ENCODE measurements at places on chromosomes 7 and 10. TPM values are rescaled to one million over a fixed set of nuclear protein-coding genes. Genes with fewer than 3 reads are reported as not detected.
A peak's percentile ranks its signal among the peaks of the same experiment; 100 is the strongest.

DNA sequence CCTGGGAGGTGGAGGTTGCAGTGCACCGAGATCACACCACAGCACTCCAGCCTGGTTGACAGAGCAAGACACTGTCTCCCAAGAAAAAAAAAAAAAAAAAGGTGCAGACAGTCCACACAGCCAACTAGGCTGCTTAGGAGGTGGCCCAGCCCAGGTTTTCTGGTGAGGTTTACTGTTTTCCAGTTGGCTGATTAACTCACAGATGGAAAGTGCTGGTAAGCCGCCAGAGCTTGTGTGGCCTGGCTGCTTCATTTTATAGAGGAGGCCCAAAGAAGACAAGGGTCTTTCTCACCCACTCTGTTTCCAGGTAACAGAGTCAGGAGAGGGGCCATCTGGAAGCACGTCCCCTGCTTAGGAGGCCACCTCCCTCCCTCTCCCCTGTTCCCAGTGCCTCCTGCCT lies 6.2 kb downstream of the RHBDD2 start:
- no peaks in the 10 kb centered on the region for H3K27me3 ChIP-seq
- H3K4me3 ChIP-seq, result no peak overlapping the region
- peaks cover 75% of the 10 kb centered on the region for H3K36me3 ChIP-seq
- DNase-seq, result no peak
- peaks cover 22% of the 10 kb centered on the region for H3K4me1 ChIP-seq

DNA sequence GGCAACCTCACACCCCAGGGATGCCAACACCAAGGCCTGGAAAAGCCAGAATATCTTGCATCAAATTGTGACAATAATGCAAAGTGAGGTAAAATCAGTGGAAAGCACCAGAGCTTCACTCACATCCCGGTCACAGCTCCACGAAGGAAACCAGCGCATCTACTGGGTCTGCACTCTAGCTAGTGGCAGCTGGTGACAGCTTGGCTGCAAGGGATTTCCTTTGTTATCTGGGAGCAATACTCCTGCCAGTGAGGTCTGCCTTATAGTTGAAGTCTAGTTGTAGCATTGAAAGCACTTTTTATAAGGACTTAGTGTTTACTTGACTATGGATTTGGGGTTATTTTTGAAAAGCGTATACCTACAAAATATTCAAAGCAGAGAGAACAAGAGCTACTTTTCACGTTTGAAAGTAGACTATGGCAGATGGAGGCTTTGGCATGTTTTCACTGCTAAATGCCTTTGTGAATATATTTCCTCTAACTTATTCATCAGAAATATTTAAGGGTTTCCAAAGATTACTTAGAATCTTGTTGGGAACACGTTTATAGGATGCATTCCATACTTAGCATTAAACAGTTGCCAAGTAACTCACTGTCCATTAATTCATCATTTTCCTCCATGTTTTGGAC lies 26.1 kb downstream of the WDFY4 start:
- peaks cover 63% of the 10 kb centered on the region for H3K4me1 ChIP-seq
- H3K4me3 ChIP-seq, result no peak overlapping the region
- no peaks in the 10 kb centered on the region for H3K36me3 ChIP-seq
- no peaks in the 10 kb centered on the region for H3K27me3 ChIP-seq
- H3K27ac ChIP-seq, result peak overlapping the region; percentile 57
- DNase-seq, result no peak

- H3K36me3 ChIP-seq, result no peaks in the 10 kb centered on the region
- no peaks in the 10 kb centered on the region for H3K27me3 ChIP-seq
- no peak overlapping the region for H3K27ac ChIP-seq
- peaks cover 17% of the 10 kb centered on the region for H3K4me1 ChIP-seq
- DNase-seq, result no peak
- H3K4me3 ChIP-seq, result no peak overlapping the region
Measured at GRCh38 chr7:94623820-94624219, 32.1 kb downstream of the SGCE start.

DNA sequence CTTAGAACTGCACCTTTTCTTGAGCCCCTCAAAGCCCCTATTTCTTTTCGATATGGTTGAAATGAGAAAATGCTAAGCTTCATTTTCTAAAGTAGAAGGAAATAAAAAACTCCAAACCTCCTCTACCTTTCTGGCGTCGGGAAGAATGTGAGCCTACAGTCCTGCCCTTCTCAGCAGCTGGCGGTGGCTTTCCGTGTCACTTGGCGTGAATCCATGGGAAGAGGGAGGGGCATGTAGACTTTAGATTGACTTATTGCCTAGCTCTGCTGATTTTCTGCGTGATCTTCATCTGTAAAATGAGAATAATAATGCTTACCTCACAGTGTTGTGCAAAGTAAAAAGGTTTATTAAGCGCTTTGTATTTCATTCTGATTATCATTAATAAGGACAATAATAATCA lies 35.0 kb downstream of the PRR15 start:
- no peaks in the 10 kb centered on the region for H3K36me3 ChIP-seq
- no peak overlapping the region for H3K27ac ChIP-seq
- H3K4me3 ChIP-seq, result no peak overlapping the region
- no peak for DNase-seq

Gene IFIT2
- total RNA-seq, result 4.5 TPM

DNA sequence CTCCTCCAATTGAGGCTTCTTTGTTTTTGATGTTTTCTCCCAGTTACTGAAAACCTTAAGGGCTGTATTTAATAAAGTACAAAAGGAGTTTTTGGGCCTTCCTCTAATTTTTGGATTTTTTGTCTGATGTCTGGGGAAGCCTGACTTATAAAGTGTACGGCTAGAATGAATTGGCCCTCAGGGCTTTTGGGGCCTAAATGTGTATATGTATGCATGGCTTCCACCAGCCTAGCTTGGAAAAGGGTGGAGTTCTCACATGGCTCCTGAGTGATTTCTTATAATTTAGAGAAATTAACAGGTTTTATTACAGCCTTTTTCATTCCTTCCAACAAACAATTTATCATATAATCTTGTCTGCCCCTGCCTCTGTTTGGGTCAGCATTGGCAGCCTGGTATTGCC lies 10.4 kb upstream of the TBATA start:
- H3K27me3 ChIP-seq, result peaks cover 17% of the 10 kb centered on the region
- H3K4me3 ChIP-seq, result no peak overlapping the region
- H3K36me3 ChIP-seq, result no peaks in the 10 kb centered on the region
- DNase-seq, result no peak

- no peak overlapping the region for H3K27ac ChIP-seq
- no peaks in the 10 kb centered on the region for H3K36me3 ChIP-seq
- no peaks in the 10 kb centered on the region for H3K4me1 ChIP-seq
- H3K4me3 ChIP-seq, result no peak overlapping the region
- DNase-seq, result no peak
Measured at GRCh38 chr7:10888861-10889260, 84.8 kb upstream of the PHF14 start.

- DNase-seq, result no peak
- H3K27me3 ChIP-seq, result no peaks in the 10 kb centered on the region
- H3K4me1 ChIP-seq, result peaks cover 43% of the 10 kb centered on the region
Measured at GRCh38 chr10:103691723-103692435, 163.5 kb downstream of the SH3PXD2A start.

Gene CROT
- total RNA-seq, result 8.8 TPM

DNA sequence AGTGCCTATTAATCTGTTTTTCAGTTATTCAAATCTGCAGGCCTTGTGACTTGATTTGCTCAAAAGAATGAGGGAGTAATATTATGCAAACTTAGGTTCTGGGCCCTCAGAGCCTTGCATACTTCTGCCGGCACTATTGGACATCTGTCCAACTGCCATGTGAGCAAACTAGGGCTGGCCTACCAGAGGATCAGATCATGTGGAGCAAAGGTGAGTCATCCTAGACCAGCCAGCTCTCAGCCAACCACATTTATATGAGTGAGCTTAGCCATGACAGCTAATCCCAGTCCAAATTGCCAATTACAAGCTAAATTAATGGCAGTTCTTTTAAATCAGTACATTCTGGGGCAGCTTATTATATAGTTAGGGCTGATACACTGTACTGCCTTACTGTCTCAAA lies 69.6 kb downstream of the SDHAF3 start:
- H3K4me3 ChIP-seq, result no peak overlapping the region
- H3K4me1 ChIP-seq, result no peaks in the 10 kb centered on the region
- no peak overlapping the region for H3K27ac ChIP-seq
- H3K27me3 ChIP-seq, result no peaks in the 10 kb centered on the region
- DNase-seq, result no peak

Gene LEP
- total RNA-seq, result 0.14 TPM

- DNase-seq, result no peak
- H3K4me1 ChIP-seq, result no peaks in the 10 kb centered on the region
- no peak overlapping the region for H3K4me3 ChIP-seq
- H3K36me3 ChIP-seq, result no peaks in the 10 kb centered on the region
- H3K27me3 ChIP-seq, result no peaks in the 10 kb centered on the region
Measured at GRCh38 chr7:106914018-106914607, 49.0 kb downstream of the PIK3CG start.

Gene TMEM176A
- 18.5 TPM for total RNA-seq

DNA sequence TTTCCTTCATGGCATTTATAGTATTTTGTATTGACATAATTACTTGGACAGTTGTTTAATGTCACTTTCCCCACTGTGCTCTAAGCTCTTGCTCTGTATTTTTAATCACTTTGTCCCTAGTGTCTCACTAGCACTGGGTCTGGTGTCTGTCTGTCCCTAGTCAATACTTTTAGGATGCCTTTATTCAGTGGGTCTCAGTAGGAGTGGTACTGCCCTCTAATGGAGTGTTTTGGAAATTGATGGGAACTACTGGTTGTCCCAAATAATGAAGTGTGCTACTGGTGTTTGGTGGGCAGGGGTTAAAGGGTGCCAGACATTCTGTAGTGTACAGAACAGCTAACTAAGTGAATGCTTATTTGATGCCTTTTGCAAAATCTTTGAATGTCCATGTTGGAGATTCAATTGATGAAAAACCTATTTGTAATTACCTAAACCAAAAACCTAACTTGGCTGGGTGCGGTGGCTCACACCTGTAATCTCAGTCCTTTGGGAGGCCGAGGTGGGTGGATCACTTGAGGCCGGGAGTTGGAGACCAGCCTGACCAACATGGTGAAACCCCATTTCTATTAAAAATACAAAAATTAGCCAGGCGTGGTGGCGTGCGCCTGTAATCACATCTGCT lies 33.3 kb downstream of the CDK14 start:
- no peaks in the 10 kb centered on the region for H3K36me3 ChIP-seq
- H3K27me3 ChIP-seq, result no peaks in the 10 kb centered on the region
- no peak overlapping the region for H3K4me3 ChIP-seq

GRCh38 chr10:3107426-3107961 lies 40.1 kb downstream of the PFKP start:
- peaks cover 54% of the 10 kb centered on the region for H3K36me3 ChIP-seq
- H3K4me3 ChIP-seq, result peak overlapping the region; percentile 3
- no peaks in the 10 kb centered on the region for H3K27me3 ChIP-seq
- H3K27ac ChIP-seq, result peak overlapping the region; percentile 80

GRCh38 chr7:140439359-140439758 lies 35.5 kb downstream of the RAB19 start:
- H3K27ac ChIP-seq, result no peak overlapping the region
- H3K4me3 ChIP-seq, result no peak overlapping the region
- H3K4me1 ChIP-seq, result peaks cover 4% of the 10 kb centered on the region
- no peaks in the 10 kb centered on the region for H3K36me3 ChIP-seq
- DNase-seq, result no peak

Gene ITPRID1
- total RNA-seq, result not detected

Gene TMEM184A
- total RNA-seq, result 0.36 TPM

- no peak overlapping the region for H3K4me3 ChIP-seq
- H3K27me3 ChIP-seq, result peaks cover 79% of the 10 kb centered on the region
- H3K27ac ChIP-seq, result no peak overlapping the region
- H3K4me1 ChIP-seq, result peaks cover 11% of the 10 kb centered on the region
Measured at GRCh38 chr7:155213385-155213784, 84.3 kb upstream of the INSIG1 start.

GRCh38 chr10:49118430-49119074 lies 3.2 kb upstream of the VSTM4 start:
- no peaks in the 10 kb centered on the region for H3K36me3 ChIP-seq
- H3K4me1 ChIP-seq, result peaks cover 26% of the 10 kb centered on the region
- no peaks in the 10 kb centered on the region for H3K27me3 ChIP-seq

Gene PCLO
- 4.2 TPM for total RNA-seq

DNA sequence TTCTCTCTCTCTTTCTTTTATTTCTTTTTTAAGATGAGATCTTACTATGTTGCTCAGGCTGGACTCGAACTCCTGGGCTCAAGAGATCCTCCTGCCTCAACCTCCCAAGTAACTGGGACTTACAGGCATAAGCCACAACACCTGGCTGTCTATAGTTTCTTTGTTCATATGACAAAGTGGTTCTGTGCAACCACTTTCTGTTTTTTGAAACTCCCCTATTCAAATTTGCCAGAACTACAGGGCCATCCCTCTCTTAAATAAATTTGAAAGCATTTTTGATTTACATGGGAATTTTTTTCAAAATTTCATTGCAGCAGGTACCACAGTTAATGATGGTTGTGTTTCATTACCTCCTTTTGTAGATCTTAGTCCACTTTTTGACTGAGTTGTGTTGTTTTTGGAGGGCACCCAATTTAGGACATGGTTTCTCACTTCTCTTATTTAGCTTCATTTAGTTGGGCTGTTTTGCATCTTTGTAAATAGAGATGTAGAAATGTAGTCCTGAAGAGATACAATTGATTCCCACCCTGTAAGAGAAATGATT lies 119.2 kb downstream of the LRRC4 start:
- no peaks in the 10 kb centered on the region for H3K27me3 ChIP-seq
- H3K4me3 ChIP-seq, result no peak overlapping the region
- no peak for DNase-seq
- no peaks in the 10 kb centered on the region for H3K4me1 ChIP-seq

- H3K27me3 ChIP-seq, result no peaks in the 10 kb centered on the region
- no peak for DNase-seq
- peaks cover 34% of the 10 kb centered on the region for H3K4me1 ChIP-seq
- no peak overlapping the region for H3K4me3 ChIP-seq
- H3K36me3 ChIP-seq, result peaks cover 24% of the 10 kb centered on the region
Measured at GRCh38 chr7:151461096-151461941, 21.4 kb upstream of the CRYGN start.

GRCh38 chr10:125144693-125145623 lies 15.4 kb downstream of the CTBP2 start:
- DNase-seq, result no peak
- H3K36me3 ChIP-seq, result no peaks in the 10 kb centered on the region
- no peaks in the 10 kb centered on the region for H3K27me3 ChIP-seq

- H3K4me3 ChIP-seq, result no peak overlapping the region
- H3K27ac ChIP-seq, result no peak overlapping the region
- no peaks in the 10 kb centered on the region for H3K36me3 ChIP-seq
- peaks cover 100% of the 10 kb centered on the region for H3K27me3 ChIP-seq
- no peak for DNase-seq
Measured at GRCh38 chr10:117139581-117140524, 1.8 kb upstream of the VAX1 start.

GRCh38 chr10:88477343-88478085 lies 105.6 kb downstream of the RNLS start:
- no peak for DNase-seq
- H3K27ac ChIP-seq, result no peak overlapping the region

- peaks cover 40% of the 10 kb centered on the region for H3K4me1 ChIP-seq
- peak; percentile 74 for DNase-seq
- no peaks in the 10 kb centered on the region for H3K27me3 ChIP-seq
- no peak overlapping the region for H3K4me3 ChIP-seq
Measured at GRCh38 chr10:12710594-12711349, 290.7 kb downstream of the CCDC3 start.
